ENCODE measurements at places on chromosomes 13 and 19.
A peak's percentile ranks its signal among the peaks of the same experiment; 100 is the strongest.

DNA sequence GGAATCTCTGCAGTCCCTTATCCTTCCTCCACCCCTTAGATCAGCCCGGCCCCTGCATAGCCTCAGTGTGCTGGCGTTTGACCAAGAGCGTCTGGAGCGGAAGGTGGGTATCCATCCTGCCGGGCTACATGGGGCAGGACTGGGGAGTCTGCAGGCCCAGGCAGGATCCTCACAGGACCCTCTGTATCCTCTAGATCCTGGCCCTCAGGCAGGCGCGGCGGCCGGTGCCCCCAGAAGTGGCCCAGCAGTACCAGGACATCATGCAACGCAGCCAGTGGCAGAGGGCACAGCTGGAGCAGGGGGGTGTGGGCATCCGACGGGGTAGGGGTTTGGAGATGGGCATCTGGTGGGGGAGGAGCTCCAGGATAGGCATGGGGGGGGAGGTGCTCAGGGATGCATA is 8.9 kb downstream of the PODNL1 start:
- DNase-seq = no peak

GRCh38 chr19:15628236-15629002 is 12.3 kb upstream of the CYP4F3 start:
- DNase-seq = no peak

DNA sequence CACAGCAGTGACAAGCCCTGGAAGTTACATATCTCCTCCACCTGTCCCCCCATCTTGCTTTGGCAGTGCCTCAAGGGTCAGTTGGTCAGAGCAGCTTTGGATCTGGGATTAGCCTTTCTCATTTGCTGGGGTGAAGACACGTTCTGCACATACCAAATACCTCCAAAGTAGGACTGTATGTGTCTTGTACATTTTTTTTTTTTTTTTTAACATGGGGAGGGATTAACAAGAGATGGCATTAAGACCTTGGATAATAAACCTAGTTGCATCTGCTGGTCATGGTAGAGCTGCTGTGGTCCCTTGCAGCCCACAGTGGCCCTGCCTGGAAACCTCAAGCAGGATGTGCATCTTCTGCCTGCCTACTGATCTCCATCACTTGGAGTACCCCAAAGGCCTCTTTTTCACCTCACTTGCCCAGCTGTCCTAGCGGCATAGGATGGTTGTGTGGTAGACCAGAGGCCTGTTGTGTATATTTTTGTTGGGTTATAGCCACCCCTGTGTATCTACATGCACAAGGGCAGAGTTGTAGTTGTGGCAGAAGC is 2.5 kb downstream of the RPS19 start:
- DNase-seq = no peak

DNA sequence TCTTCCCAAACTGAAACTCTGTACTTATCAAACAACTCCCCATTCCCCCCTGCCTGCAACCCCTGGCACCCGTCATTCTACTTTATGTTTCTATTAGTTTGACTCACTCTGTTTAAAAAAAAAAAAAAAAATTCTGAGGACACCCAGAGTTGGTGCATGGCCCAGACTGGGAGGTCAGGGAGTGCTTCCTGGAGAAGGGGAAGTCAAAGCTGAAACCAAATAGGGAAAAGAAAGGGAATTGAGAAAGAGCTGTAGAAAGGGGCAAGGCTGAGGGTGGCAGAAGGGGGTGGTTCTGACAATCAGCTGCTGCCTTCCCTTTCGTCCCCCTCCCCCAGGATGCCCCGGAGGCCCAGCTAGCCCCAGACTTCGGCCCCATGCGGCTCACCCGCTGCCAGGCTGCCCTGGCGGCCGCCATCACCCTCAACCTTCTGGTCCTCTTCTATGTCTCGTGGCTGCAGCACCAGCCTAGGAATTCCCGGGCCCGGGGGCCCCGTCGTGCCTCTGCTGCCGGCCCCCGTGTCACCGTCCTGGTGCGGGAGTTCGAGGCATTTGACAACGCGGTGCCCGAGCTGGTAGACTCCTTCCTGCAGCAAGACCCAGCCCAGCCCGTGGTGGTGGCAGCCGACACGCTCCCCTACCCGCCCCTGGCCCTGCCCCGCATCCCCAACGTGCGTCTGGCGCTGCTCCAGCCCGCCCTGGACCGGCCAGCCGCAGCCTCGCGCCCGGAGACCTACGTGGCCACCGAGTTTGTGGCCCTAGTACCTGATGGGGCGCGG is 9.0 kb upstream of the STRN4 start:
- DNase-seq = no peak

GRCh38 chr19:48992581-48993174 is 431 bp downstream of the GYS1 start:
- DNase-seq = no peak

DNA sequence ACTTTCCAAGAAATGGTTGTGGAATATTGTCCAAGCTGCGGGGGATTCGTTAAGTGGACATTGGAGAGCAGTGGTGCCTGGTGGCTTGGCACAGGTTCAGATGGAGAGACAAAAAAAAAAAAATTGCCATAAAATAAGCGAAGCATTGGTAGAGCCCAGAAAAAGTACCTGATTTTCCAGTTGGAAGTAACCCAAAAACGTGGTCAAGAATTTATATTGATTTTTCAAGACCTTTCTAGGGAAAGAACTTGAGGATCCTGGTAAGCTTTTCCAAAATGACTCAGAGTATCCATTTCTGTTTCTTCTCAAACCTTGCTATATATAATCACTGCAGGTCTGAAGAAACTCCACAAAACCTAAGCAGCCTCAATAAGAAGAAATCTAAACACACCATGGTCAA is 94.6 kb downstream of the ING1 start:
- no peak for DNase-seq

- peak; percentile 26 for DNase-seq
Measured at GRCh38 chr19:53903055-53903680, 5.9 kb upstream of the CACNG7 start.

GRCh38 chr19:2058570-2059421 is 7.8 kb upstream of the MKNK2 start:
- no peak for DNase-seq

DNA sequence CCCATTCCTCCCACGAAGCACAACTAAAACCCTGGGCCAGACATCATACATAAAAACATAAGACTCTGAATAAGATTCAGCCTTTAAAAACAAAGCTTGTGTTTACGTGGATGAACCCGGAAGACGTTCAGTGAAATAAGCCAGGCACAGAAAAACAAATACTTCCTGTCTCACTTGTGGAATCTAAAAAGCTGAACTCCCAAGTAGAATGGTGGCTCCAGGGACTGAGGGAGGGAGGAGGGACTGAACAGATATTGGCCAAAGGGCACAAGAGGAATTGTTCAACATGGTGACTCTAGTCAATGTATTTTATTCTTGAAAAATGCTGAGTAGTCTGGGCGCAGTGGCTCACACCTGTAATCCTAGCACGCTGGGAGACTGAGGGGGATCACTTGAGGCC is 35.7 kb upstream of the TPM4 start:
- DNase-seq = no peak

DNA sequence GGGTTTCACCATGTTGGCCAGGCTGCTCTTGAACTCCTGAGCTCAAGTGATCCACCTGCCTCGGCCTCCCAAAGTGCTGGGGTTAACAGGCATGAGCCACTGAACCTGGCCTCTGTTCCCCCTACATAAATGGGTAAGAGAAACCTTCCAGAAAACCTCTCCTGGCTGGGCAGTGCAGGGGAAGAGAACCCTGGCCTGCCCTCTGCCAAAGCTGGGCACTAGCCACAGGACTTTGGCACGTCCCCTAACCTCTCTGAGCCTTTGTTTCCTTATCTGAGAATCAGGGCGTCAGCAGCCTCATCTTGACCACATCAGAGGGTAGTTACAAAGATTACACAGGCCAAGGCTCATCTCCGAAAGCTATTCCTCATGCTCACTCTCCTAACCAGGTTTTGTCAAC is 2.2 kb downstream of the SBSN start:
- DNase-seq = no peak

- no peak for DNase-seq
Measured at GRCh38 chr13:73090116-73090822, 31.5 kb downstream of the KLF5 start.

DNA sequence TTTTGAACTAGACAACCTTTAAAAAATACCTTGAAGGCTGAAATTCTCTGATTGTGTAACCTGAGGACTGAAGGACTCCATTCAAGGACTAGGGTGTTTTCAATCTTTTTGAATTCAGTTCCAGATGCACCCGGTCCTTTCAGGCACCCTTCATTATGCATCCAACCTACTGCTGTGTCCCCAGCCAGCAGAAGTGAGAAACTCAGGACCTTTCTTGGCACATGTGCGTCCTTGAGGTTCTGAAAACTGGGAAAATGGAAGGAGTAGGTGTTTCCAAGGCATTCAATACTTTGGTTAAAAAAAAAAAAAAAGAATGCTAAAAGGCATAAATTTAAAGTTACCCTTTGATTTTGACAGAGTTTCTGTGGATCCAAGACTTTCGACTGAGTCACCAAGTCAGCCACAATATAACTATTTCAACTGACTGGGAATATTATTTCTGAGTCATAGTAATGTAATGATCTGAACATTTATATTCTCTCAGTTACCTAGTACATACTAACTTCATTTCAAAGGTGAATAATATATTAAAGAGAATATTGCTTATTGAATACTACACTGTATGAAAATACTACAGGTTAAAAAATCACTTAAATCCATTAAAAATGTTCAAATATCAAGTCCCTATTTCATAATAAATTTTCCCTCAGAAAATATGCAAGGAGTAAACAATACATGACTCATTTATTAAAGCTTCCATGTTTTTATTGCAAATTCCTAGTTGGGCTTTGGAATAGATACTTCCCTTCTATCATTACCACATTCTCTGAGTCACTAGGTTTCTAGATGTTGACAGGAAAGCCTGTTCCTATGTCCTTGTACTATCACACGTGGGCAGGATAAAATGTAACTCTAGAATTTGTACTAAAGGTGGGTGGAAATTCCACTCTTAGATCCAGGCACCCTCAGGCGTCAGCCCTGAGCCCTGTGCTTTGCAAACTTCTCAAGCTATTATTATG is 2.4 kb upstream of the ITGBL1 start:
- no peak for DNase-seq

- no peak for DNase-seq
Measured at GRCh38 chr19:28656644-28657043, 556.3 kb downstream of the UQCRFS1 start.
